ENCODE measurements at places on chromosomes 5 and 9.
A peak's percentile ranks its signal among the peaks of the same experiment; 100 is the strongest.

- DNase-seq, result no peak
These were observed 420.9 kb downstream of the IRX2 start for GRCh38 chr5:2330325-2331130.

- DNase-seq, result no peak
These were observed 2.1 kb upstream of the SLC25A46 start for GRCh38 chr5:110736753-110737152.

- no peak for DNase-seq
These were observed 45.2 kb upstream of the RAD23B start for GRCh38 chr9:107237873-107238272.

- DNase-seq, result no peak
These were observed 26.1 kb upstream of the FCN1 start for GRCh38 chr9:134943836-134944235.

DNA sequence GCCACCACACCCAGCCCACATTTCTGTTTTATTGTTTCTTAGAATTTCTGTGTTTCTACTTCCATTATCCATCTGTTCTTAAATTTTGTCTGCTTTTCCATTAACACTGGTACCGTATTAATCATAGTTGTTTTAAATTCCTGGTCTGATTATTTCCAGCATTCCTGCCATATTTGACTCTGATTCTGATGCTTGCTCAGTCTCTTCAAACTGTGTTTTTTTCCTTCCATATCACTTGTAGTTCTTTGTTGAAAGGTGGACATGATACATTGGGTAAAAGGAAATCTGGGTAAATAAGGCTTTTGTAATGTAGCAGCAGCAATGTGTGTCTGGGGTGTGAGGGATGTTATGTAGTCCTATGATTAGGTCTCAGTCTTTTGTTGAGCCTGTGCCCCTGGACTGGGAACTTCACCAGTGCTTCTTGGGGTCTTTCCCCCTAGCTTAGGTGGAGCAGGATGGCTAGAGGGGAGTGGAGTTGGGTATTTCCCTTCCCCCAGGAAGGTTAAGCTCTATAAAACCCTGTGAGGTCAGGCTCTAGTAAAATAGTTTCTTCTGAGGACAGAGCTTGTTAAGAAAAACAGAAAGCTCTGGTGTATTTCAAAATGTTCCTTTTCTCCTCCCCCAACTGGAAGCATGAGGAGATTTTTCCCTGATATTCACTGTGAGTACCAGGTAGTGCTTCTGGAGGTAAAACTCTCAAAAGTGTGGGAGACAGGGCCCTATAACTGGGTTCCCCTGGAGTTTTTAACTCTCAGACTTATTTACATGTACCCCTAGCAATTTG lies 10.1 kb upstream of the TMOD1 start:
- no peak for DNase-seq

- no peak for DNase-seq
These were observed 117.1 kb downstream of the ICE1 start for GRCh38 chr5:5539590-5539989.

- peak; percentile 88 for DNase-seq
These were observed 5.1 kb downstream of the MGAT4B start for GRCh38 chr5:179801304-179802206.

GRCh38 chr9:115022760-115023434 lies 92.5 kb upstream of the TNFSF8 start:
- DNase-seq, result no peak

DNA sequence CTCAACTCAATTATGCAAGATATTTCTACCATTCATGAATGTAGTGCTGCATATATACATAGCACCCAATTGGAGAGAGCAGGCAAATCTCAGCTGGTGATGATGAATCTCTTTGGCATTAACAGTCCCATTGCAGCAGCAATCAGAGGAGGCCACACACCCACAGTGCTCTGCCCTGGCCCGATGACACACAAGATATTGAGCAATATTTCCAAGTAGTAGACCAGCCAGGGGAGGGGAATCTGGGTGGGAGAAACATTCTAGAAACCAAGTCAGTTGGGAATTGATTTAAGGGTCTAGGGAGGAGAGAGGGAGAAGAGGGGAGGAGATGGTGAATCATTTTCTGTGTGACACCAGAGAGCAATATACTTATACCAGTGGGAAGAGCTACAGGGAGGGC lies 14.9 kb upstream of the C5orf63 start:
- no peak for DNase-seq

GRCh38 chr5:88740604-88741185 lies 142.3 kb downstream of the MEF2C start:
- no peak for DNase-seq

DNA sequence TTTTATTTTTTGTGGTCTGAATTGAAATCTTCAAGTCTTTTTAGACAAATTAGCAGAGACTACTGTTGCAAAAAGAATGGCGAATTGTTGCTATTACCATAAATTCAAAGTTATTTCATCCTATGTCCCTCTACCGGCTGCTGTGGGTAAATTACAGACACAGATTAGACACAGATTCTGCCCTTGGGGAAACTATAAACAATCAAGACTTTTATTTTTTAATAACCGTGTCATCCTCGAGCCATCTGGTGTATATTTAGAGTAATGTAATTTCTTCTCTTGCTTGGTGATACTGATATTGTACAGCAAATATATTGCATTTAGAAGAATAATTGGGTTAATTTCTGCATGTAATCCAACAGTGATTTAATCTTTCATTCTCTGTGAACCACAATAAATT lies 228.0 kb upstream of the ADAMTSL1 start:
- DNase-seq, result no peak

DNA sequence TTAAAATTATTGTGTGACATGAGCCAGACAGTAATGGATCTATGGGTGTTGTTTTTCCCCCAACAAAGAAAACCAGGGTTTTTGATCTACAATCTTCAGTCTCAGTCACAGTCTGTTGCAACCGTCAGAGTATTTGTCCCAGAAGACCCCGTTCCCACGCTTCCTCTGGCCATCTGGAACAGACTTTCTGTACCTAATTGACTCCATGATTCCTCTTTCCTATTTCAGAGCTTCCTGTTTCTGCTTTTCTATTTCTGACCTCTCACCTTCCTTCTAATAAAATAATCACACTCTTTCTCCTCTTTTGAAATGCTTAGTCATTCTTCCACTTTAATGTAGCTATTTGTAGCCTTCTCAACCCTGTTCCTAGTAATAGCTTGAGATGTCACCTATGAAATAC lies 1044.8 kb downstream of the DTWD2 start:
- DNase-seq, result no peak

GRCh38 chr9:29697011-29697410 lies 2123.7 kb upstream of the C9orf72 start:
- DNase-seq, result no peak

DNA sequence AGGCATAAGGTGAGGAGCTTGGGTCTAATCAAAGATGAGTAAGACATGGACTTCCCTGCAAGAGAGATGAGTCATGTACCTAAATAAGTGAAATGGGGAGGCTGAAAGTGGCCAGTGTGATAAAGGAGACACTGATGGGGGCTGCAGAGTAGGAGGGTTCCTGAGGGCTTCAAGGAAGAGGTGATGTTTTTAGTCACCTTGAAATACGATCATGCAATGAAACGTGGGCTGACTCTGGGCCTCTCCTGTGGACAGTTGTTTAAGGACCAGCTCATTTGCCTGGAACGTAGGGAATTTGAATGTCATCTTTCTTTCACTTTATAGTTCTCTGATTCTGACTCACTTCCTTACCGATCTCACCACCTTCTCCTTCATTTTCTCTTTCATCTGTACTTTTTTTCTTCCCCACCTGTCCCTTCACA lies 49.6 kb upstream of the CPLX2 start:
- no peak for DNase-seq

DNA sequence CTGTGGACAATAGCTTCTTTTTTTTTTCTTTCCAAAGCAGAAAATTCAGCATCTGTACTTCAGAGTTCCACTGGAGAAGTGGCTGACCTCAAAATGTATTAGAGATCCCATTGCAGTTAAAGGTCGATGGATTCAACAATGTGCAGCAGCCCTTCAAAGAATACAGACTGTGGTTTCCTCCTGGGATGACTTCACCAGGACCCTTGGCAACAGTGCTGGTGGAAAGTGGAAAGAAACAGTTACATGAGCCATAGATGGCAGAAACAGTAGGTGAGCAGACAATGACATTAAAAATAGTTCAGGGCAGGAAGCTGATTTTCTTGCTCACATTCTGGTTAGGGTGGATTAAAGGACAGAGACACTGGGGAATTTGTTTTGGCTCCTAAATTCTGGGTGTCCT lies 62.4 kb downstream of the SLC28A3 start:
- no peak for DNase-seq

DNA sequence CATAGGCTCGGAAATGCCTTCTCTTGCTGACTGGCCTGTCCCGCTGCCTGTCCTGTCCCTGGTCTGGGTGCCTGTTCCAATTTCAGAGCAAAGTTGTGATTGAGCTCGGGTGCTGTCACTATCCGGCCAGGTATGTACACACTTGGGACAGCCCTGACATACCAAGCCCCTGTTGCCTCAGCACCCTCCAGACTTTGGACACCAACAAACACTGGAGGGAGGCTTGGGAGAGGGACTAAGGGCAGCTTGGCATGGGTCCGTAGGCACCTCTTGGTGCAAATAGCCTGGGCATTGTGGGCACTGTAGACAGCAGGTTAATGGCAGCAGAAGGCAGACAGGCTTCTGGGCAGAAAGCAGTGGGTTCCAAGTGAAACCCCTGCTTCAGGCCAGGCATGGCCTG lies 86.3 kb upstream of the SEMA6A start:
- no peak for DNase-seq

- no peak for DNase-seq
These were observed 29.9 kb downstream of the IRX2 start for GRCh38 chr5:2721385-2722138.

DNA sequence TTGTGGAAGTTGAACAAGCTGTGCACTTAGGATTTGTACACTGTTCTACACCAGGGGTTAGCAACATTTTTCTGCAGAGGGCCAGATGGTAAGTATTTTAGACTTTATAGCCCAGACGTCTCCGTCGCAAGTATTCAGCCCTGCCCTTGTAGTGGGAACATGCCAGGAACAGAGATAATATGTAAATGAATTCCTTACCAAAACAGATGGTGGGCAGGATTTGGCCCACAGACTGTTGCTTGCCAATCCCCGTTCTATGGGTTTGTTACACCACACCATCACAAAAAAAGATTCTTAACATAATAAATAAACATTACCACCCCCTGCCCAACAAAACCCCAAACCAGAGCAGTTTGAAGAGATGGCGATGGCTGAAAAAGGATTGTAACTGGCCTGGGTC lies 74.3 kb downstream of the AMBP start:
- DNase-seq, result no peak

DNA sequence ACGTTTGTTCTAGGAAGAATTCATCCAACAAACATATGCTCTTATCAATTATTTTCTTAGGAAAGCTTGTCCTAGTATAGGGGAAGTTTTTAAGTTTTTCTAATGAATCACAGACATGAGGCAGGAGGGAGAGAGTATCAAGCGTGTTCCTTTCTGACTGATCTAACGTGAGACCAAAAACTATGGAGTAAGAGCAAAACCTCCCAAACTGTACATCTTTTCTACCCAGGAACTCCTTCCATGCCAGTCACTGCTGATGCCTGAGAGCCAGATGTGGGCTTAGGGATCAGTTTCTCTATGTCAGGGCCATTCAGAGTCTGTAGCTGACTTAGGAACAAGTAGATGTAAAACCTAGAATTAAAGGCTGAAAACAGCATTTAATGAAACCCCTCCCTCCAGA lies 51.7 kb upstream of the NFIB start:
- DNase-seq, result no peak

- no peak for DNase-seq
These were observed 141.1 kb upstream of the C9orf72 start for GRCh38 chr9:27714388-27714787.

- no peak for DNase-seq
These were observed 5.0 kb downstream of the NCBP1 start for GRCh38 chr9:97638666-97639065.

GRCh38 chr5:50406877-50407276 lies 34.2 kb downstream of the EMB start:
- DNase-seq, result no peak

- no peak for DNase-seq
These were observed 25.1 kb downstream of the ZNF618 start for GRCh38 chr9:113901221-113901688.

DNA sequence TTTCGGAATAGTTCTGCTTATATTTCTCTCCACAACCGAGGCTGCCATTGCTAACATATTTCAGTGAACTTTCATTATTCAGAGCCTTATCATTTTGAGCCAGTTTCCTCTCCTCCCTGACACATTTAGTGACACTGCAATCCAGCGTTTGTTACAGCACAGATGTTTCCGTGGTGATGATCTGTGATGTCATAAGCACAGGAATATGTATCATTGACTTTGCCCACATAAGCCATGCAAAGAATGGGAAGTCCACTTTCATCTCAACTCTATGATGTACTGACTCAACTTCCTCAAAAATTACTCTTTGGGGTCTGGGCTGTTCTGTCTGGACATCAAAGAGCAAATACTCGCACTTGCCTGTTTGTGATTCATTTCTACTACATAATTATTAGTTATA lies 291.8 kb downstream of the EBF1 start:
- DNase-seq, result no peak

Measured in activated CD4-positive, alpha-beta T cell treated with anti-CD3 and anti-CD28 coated beads for 4 hours (primary cell).